Panc1 (cell line): ENCODE measurements at places on chromosomes 12 and 14. TPM values are rescaled to one million over a fixed set of nuclear protein-coding genes. Genes with fewer than 3 reads are reported as not detected.

KRT78 gene
- total RNA-seq = not detected

GPRC5D gene
- total RNA-seq = not detected

- no peak for DNase-seq
- H3K36me3 ChIP-seq = no peaks in the 10 kb centered on the region
- H3K27me3 ChIP-seq = no peaks in the 10 kb centered on the region
- no peak overlapping the region for H3K4me3 ChIP-seq
- H3K4me1 ChIP-seq = no peaks in the 10 kb centered on the region
Observed at GRCh38 chr12:81329085-81329484, 251.2 kb downstream of the ACSS3 start.

- no peaks in the 10 kb centered on the region for H3K4me1 ChIP-seq
- H3K4me3 ChIP-seq = no peak overlapping the region
- H3K36me3 ChIP-seq = no peaks in the 10 kb centered on the region
- H3K27ac ChIP-seq = no peak overlapping the region
- H3K27me3 ChIP-seq = no peaks in the 10 kb centered on the region
Observed at GRCh38 chr14:62674563-62675237, 370.6 kb downstream of the KCNH5 start.

DNA sequence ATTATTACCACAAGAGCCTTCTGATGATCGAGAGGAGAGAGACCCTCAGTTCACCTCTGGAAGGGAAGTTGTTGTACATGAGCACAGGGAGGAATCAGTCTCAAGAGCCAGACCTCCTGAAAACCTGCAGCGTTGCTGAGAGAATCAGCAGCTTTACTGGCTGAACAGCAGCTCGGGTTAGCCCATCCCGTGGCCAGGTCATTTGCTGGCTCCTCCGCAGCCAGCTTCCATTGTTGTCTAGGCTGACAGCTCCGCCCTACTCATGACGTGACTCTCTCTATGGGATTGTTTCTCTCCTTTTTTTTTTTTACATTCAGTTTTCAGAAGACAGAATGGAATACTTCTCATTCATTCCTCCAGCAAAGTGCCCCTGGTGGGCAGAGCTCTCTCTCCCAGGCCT is 69.9 kb downstream of the TGFB3 start:
- H3K27me3 ChIP-seq = no peaks in the 10 kb centered on the region
- no peak overlapping the region for H3K27ac ChIP-seq
- no peak for DNase-seq
- H3K36me3 ChIP-seq = no peaks in the 10 kb centered on the region
- no peak overlapping the region for H3K4me3 ChIP-seq
- H3K4me1 ChIP-seq = no peaks in the 10 kb centered on the region

DNA sequence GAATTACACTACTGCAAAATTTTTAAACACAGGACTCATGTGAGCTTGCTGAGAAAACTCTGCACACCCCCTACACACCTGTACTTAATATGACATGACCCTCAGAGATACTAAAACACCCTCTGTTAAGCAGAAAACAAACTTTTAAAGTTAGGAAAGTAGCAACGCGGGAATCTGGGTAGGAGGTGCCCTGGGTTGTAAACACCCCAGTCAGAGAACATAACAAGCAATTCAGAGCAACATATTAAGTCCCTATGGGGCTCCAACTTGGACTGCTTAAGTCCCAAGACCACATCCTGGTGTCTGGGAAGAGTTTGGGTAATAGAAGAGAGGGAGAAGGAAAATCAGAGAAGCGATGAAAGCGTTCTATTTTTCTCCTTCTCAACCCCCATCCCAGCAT is 1.2 kb downstream of the ATF7 start:
- H3K36me3 ChIP-seq = peaks cover 2% of the 10 kb centered on the region; the same call in 1 of the 2 replicates
- DNase-seq = no peak
- H3K4me3 ChIP-seq = peak overlapping the region; percentile 96
- no peaks in the 10 kb centered on the region for H3K27me3 ChIP-seq

DNA sequence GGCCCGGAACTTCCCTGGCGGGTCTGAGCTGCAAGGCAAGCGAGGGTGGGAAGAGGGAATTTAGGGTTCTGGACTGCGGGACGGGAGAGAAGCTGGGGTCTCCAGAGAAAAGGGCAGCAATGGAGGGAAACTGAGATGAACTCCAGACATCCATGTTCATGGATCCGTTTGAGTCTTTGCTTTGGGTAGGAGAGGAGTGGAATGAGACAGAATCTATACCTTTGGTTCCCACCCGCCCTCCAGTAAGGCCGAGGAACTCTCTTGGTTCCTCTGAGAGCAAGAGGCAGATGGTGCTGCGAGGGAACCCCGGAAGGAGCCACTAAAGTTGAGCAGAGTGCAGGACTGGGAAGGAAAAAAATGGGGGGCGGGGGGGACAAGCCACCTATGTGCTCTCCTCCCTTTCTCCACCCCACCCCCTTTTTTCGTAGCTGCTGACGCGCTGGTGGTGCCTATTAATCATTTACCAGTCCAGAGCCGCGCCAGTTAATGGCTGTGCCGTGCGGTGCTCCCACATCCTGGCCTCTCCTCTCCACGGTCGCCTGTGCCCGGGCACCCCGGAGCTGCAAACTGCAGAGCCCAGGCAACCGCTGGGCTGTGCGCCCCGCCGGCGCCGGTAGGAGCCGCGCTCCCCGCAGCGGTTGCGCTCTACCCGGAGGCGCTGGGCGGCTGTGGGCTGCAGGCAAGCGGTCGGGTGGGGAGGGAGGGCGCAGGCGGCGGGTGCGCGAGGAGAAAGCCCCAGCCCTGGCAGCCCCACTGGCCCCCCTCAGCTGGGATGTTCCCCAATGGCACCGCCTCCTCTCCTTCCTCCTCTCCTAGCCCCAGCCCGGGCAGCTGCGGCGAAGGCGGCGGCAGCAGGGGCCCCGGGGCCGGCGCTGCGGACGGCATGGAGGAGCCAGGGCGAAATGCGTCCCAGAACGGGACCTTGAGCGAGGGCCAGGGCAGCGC is 1.2 kb downstream of the SSTR1 start:
- peaks cover 17% of the 10 kb centered on the region for H3K27me3 ChIP-seq
- H3K4me3 ChIP-seq = no peak overlapping the region
- H3K4me1 ChIP-seq = no peaks in the 10 kb centered on the region
- H3K27ac ChIP-seq = no peak overlapping the region
- DNase-seq = no peak

DNA sequence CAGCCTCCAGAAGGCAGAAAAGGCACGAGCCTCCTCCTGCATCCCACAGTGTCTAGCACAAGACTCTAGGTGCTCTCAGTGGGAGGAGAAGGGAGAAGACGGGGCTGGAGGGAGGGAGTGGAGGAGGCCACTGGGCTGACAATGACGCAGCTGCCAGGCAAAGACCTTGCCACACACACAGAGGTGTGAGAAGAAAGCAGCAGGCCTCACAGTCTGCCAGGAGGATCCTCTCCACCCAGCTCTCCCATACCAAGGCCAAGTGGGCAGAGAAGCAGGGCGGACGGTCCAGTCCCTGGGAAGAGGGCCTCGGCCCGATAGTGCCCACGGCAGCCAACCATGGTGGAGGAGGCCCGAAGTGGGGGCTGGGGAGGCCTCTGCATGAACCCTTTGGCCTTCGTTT is 78.9 kb downstream of the NCOR2 start:
- H3K4me3 ChIP-seq = no peak overlapping the region
- H3K27me3 ChIP-seq = no peaks in the 10 kb centered on the region
- H3K36me3 ChIP-seq = peaks cover 3% of the 10 kb centered on the region

SLC5A8 gene
- total RNA-seq = not detected

DNA sequence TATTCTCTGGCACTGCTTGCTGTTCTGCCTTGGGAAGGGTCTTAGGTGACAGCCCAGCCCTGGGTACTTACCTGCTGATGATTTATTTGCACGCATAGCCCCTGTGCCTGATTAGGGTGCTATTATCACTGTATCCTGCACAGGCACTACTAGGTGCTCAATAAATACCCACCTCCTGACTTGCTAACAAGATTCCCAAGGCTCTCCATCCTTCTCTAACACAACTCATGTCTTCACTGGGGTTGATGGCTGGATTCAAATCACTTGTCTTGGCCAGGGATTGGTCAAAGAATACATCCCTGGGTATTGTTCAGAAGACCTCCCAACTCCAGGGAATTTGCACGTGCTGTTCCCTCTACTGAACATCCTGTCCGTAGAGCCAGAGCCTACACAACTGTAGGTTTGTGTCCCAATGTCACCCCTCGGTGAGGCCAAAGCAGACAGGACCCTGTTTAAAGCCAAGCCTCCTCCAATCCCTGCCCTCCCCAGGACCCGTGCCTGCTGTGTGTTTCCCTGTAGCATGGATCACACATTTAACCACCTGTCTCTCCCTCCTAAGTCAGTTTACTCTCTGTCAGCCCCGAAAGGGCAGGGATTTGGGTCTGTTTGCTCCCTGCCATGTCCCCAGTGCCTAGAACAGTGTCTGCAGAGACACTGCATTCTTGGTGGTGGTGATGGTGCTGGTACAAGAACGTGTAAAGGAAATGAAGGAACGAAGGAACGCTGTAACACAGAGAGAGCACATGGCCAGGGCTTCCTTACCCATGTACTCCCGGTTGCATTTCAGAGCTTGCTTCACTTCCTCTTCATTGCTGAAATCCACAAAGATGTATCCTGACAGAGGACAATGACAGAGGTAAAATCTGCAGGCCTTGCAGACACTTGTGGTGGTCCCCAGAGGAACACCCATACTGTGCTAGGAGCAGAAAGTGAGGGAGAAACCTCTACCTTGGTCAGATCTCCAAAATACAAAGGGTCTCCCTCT is 16.5 kb downstream of the RBM19 start:
- no peaks in the 10 kb centered on the region for H3K27me3 ChIP-seq
- no peaks in the 10 kb centered on the region for H3K4me1 ChIP-seq
- H3K4me3 ChIP-seq = no peak overlapping the region
- no peak overlapping the region for H3K27ac ChIP-seq
- H3K36me3 ChIP-seq = peaks cover 5% of the 10 kb centered on the region
- DNase-seq = no peak

ADAMTS20 gene
- not detected for total RNA-seq

- H3K27me3 ChIP-seq = no peaks in the 10 kb centered on the region
- no peaks in the 10 kb centered on the region for H3K4me1 ChIP-seq
- no peak overlapping the region for H3K4me3 ChIP-seq
- H3K36me3 ChIP-seq = no peaks in the 10 kb centered on the region
Observed at GRCh38 chr14:38420048-38420447, 164.2 kb upstream of the CLEC14A start.

DNA sequence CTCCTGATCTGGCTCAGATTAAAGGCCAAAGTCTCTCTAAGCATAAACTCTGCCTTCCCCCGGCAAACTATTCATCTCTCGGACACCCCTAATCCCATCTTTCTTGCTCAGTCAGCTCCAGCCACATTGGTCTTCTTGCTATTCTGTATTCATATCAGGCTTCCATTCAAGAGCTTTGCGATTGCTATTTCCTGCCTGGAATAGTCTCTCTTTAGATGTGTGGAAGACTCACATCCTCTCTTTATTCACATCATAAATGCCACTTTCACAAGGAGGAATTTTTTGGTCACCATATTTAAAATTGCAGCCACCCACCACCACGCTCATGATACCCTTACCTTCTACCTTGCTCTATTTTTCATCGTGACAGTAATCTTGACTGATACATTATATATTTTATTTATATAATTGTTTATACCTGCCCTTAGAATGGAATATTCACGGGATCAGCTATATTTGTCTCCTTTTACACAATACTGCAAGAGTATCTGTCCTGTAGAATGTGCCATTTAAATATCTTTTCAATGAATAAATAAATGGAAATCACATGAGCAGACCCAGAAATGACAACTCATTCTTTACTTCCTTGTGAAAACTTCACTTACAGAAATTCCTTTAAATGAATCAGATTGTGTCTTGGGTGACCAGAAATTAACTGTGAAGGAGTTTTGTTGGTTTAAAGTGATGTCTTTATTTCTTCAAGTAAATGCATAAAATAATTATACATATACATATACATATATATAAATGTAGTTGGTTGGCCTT is 780.6 kb upstream of the FLRT2 start:
- H3K27ac ChIP-seq = no peak overlapping the region
- H3K36me3 ChIP-seq = no peaks in the 10 kb centered on the region
- no peak overlapping the region for H3K4me3 ChIP-seq

- H3K27me3 ChIP-seq = no peaks in the 10 kb centered on the region
- no peak overlapping the region for H3K27ac ChIP-seq
- H3K36me3 ChIP-seq = no peaks in the 10 kb centered on the region
Observed at GRCh38 chr14:89588016-89588415, 171.0 kb upstream of the FOXN3 start.

GRCh38 chr14:23028799-23029198 is 5.9 kb downstream of the PSMB5 start:
- no peak overlapping the region for H3K4me3 ChIP-seq
- peaks cover 8% of the 10 kb centered on the region for H3K36me3 ChIP-seq
- no peaks in the 10 kb centered on the region for H3K4me1 ChIP-seq
- no peaks in the 10 kb centered on the region for H3K27me3 ChIP-seq
- H3K27ac ChIP-seq = no peak overlapping the region

SLCO1C1 gene
- not detected for total RNA-seq

DNA sequence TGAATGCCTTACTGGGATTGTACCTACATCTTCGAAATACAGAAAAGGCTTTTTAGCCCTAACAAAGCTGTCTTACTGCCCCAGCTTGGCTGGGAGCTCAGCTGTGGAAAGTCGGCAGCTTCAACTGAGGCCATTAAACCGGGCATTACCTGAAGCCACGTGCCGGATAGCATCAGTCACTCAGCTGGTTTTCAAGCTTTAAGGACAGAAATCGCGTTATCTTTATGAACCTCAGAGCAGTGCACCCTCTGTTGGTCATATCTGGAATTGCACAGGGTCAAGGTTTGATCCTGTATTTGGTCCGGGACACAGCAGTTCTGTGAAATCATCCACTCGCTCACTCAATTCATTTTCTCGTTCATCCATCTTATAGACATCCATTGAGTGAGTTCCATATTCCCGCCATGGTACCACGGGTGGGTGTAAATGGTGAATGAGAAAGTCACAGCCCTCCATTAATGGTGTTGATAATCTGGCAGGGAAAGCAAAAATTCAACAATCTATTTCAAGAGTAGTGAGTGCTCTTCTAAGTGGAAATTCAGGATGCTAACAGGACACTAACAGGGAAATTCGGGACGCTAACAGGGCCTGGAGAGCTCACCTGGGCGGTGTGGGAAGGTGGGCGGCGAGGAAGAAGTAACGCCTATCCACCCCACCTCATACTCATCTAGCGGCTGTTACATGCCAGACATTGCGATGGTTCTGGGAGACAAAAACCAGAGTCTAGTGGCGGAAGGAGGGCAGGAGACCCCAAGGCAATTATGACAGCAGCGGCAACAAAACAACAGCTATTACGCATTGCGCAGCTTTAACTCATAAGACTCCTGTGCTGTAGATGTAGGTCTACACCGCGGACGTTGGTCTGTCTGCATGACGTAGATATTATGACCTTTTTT is 60.6 kb upstream of the TCL1A start:
- no peaks in the 10 kb centered on the region for H3K36me3 ChIP-seq
- no peak overlapping the region for H3K4me3 ChIP-seq
- no peaks in the 10 kb centered on the region; the same call in 1 of the 2 replicates for H3K27me3 ChIP-seq
- H3K4me1 ChIP-seq = no peaks in the 10 kb centered on the region
- peak; percentile 58 for DNase-seq

RFLNA gene
- 5.4 TPM for total RNA-seq

G2E3 gene
- total RNA-seq = 27.5 TPM

- H3K4me3 ChIP-seq = no peak overlapping the region
- H3K4me1 ChIP-seq = no peaks in the 10 kb centered on the region
- no peaks in the 10 kb centered on the region for H3K27me3 ChIP-seq
- no peaks in the 10 kb centered on the region for H3K36me3 ChIP-seq
- no peak for DNase-seq
- no peak overlapping the region for H3K27ac ChIP-seq
Observed at GRCh38 chr14:64119980-64120379, 174.2 kb downstream of the ESR2 start.
